Naive thymus-derived CD8-positive, alpha-beta T cell (primary cell): ENCODE measurements at places on chromosomes 16 and 17. TPM values are rescaled to one million over a fixed set of nuclear protein-coding genes. Genes with fewer than 3 reads are reported as not detected.

- H3K4me3 ChIP-seq, result no peak overlapping the region
- peaks cover 24% of the 10 kb centered on the region for H3K4me1 ChIP-seq
- H3K27me3 ChIP-seq, result no peaks in the 10 kb centered on the region
- DNase-seq, result no peak
- H3K27ac ChIP-seq, result no peak overlapping the region
- H3K36me3 ChIP-seq, result peaks cover 25% of the 10 kb centered on the region
These were observed 4.1 kb downstream of the ZNF213 start for GRCh38 chr16:3138823-3139426.

Gene CCL22
- 6.5 TPM for total RNA-seq

GRCh38 chr17:11239379-11239970 lies 1.5 kb upstream of the SHISA6 start:
- H3K27me3 ChIP-seq, result peaks cover 40% of the 10 kb centered on the region
- H3K27ac ChIP-seq, result no peak overlapping the region
- no peak overlapping the region for H3K4me3 ChIP-seq

Gene ZFPM1
- 10.8 TPM for total RNA-seq

Gene DNAH9
- not detected for total RNA-seq

DNA sequence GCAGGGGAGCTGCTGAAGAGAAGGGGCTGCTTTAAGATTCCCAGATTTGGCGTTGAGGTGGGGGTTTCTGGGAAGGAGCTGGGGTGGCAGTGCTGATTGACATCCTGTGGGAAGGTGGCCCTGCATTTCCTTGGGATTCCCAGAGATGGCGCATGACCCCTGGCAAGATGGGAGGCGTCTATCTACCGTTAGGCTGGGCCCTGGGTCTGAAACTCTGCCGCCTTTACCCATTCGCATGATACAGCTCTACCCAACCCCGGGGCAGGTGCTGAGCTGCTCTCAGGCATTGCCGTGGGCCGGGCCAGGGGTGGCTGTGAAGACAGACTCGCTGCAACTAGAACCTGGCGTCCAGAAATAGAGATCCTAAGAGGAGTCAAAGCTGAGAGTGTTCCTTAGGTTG lies 9.9 kb upstream of the MVD start:
- no peak overlapping the region for H3K27ac ChIP-seq
- no peaks in the 10 kb centered on the region for H3K4me1 ChIP-seq
- no peaks in the 10 kb centered on the region for H3K27me3 ChIP-seq
- H3K4me3 ChIP-seq, result no peak overlapping the region
- DNase-seq, result no peak

Gene FAAP100
- total RNA-seq, result 52.5 TPM

GRCh38 chr17:9842057-9842758 lies 16.5 kb downstream of the GLP2R start:
- no peak overlapping the region for H3K4me3 ChIP-seq
- DNase-seq, result no peak
- H3K4me1 ChIP-seq, result no peaks in the 10 kb centered on the region
- H3K36me3 ChIP-seq, result no peaks in the 10 kb centered on the region

GRCh38 chr16:71966932-71967331 lies 33.3 kb downstream of the PKD1L3 start:
- no peaks in the 10 kb centered on the region for H3K4me1 ChIP-seq
- no peaks in the 10 kb centered on the region for H3K36me3 ChIP-seq
- no peak overlapping the region for H3K27ac ChIP-seq
- no peak overlapping the region for H3K4me3 ChIP-seq
- H3K27me3 ChIP-seq, result no peaks in the 10 kb centered on the region

Gene MRC2
- total RNA-seq, result 7.3 TPM
